ENCODE measurements at places on chromosomes 1 and 21.
A peak's percentile ranks its signal among the peaks of the same experiment; 100 is the strongest.

DNA sequence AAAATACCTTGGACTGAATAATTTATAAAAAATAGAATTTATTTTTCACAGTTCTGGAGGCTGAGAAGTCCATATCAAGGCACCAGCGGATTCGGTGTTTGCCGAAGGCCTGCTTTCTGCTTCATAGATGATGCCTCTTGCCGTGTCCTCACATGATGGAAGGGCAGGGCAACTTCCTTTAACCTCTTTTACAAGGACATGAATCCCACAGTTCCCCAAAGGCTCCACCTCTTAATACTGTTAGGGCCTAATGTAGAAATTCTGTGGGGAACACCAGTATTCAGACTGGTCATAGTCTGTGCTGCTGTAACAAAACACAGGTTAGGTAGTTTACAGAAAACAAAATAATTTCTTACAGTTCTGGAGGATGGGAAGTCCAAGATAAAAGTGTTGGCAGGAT lies 25.9 kb downstream of the DYRK1A start:
- no peak for DNase-seq

- DNase-seq, result no peak
Measured at GRCh38 chr1:247079141-247079874, 697 bp upstream of the ZNF670 start.

DNA sequence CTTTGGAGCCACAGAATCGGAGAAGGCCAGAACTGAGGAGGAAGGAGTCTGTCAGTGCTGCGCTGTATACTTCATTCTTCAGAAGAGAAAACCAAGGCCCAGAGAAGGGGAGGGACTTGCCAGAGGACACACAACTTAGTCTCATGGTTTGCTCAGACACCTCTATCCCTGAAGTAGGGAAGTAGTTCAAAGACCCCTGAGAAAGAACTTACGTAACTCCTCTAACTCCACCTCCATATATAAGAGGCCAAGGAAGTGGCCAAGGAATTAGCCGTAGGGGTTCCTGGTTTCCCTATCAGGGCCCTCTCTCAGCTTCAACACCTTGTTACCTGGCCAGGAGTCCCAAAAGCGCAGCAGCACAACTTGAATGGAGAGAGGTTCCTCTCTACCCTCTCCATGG lies 580 bp upstream of the NECTIN4 start:
- no peak for DNase-seq

- DNase-seq, result no peak
Measured at GRCh38 chr1:203041351-203041932, 15.2 kb downstream of the PPFIA4 start.

GRCh38 chr1:59045636-59046035 lies 251.3 kb upstream of the FGGY start:
- DNase-seq, result no peak

- no peak for DNase-seq
Measured at GRCh38 chr21:22346576-22346975, 1348.4 kb downstream of the NCAM2 start.

- DNase-seq, result no peak
Measured at GRCh38 chr1:76006234-76006633, 68.3 kb upstream of the ST6GALNAC3 start.

DNA sequence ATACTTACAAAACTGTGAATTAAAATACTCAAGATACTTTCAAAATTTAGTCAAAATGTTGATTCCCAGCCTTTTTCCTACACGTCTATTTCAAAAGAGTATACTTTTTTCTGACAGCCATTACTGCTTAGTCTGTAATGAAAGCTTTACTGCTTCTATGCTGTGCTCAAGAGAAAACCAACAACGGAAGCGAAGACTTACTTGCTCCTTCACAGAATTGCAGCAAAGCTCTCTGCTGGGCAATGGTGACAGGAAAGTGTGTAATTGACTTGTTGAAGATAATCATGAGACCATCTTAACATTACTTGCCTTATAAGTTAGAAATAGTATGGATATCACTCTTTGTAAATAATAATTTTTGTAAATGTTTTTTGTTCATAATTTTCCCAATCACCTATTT lies 1.7 kb upstream of the DYNLT5 start:
- DNase-seq, result no peak

DNA sequence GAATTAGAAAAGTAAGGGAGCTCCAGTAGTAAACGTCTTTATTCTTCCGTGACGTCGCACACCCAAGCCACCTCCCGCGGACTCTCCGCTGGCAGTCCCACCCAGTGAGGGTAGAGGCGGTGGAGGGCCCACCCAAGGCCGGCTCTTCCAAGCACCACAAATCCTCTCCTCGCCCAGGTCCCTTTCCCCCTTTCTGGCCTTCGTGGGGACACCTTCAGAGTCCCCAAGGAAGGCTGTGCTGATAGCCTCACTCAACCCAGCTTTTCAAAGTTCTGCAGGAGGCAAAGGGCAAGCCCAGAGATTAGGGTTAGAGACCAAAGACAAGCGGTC lies 349 bp upstream of the GPN2 start:
- DNase-seq, result no peak

DNA sequence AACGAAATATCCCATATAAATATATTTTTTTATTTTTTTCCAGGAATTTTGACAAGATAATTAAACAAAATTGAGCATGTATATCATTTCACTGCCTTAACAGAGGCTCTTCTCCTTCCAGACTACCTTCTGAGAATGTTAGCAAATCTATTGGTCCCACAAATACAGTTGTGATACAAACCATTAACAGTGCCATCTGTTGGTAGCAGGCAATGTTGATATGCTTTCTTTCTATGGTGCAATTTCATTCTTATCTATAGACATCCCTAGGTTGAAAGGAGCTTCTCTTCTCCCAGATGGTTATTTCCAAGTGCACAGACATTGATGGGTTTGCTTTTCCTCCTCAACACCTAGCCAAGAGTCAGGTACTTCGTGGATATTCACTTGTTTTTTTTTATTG lies 303.6 kb downstream of the USH2A start:
- DNase-seq, result peak; percentile 16

- peak; percentile 47 for DNase-seq
Measured at GRCh38 chr1:27773826-27774445, 917 bp downstream of the STX12 start.

DNA sequence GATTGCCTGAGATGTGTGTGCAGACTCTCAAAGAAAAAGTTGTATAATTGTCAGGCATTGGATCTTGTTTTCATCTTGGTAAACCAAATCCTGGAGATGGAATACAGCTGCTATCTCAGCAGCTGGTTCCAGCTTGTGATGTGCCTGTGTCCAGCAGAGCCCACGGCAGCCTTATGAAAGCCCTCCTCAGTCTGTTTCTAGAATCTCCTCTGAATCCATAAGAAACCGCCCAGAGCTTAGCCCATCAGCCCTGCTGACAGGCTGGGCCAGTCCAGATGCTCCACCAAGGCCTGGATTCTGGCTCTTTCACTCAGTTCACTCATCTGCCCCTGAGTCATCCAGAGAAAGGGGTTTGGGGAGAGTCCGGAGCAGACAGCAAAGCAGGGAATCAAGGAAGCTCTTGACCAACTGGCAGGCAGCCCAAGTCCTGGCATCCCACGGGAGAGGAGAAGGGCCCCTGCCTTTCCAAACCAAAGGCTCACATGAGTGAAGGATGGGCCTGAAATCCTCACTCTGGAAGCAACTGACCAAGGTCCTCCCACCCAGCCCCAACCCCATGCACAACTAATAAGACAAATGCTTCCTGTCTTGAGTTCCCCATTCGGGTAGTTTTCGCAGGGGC lies 45.7 kb downstream of the NAV1 start:
- no peak for DNase-seq

GRCh38 chr1:23122796-23123195 lies 45.9 kb downstream of the LUZP1 start:
- no peak for DNase-seq

GRCh38 chr1:225860107-225860506 lies 22.1 kb downstream of the TMEM63A start:
- DNase-seq, result no peak

DNA sequence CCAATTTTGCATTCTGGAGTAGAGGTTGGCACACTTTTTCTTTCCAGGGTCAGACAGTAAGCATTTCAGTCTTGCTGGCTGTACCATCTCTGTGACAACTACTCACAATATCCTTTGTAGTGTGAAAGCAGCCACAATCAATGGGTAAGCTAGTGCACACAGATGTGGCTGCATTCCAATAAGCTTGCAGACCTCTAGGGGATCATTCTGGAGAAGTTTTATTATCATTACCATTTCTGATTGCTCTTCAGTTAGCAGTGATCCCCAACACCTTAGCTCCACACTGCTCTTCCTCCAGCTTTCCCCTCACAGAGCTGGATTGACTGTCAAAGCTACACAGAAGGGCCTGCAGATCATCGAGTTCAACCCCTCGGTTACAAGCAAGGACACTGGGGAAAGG lies 9.1 kb downstream of the RXRG start:
- no peak for DNase-seq

- DNase-seq, result no peak
Measured at GRCh38 chr1:205246351-205247119, 18.8 kb downstream of the TMCC2 start.

DNA sequence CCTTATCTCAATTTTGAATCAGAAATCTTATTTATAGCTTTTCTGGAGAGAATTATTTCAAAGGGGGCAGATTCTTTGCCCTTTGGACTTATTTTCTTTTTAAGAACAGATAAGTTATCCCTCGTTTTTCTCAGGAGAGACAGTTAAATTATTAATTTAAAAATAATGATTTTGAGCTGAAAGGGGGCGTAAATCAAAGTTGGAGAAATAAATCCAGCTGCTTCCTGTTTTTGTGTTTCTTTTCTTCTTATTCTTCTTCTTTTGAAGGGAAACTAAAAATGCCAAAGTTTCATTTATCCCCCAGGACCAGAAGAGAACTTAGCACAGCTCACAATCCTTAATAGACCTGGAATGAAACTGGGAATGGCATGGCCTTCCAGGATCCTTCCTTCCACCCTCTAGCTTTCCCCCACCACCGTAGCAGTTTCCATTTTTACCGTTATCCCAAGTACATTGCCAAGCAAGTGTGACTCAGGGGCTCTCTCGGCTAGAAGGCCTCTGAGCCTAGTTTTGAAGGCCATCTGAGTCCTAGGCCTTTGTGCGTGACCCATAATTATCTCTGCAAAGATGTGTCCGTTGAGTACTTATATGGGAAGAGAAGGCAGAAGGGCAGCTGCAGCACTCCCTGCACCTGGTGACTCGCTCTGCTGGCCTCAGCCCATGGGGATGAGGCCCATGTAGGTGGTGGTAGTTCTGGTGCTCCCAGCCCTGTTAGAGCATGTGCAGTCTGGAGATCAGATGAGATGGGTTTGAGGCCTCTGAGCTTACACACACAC lies 181.7 kb downstream of the ROR1 start:
- DNase-seq, result no peak

DNA sequence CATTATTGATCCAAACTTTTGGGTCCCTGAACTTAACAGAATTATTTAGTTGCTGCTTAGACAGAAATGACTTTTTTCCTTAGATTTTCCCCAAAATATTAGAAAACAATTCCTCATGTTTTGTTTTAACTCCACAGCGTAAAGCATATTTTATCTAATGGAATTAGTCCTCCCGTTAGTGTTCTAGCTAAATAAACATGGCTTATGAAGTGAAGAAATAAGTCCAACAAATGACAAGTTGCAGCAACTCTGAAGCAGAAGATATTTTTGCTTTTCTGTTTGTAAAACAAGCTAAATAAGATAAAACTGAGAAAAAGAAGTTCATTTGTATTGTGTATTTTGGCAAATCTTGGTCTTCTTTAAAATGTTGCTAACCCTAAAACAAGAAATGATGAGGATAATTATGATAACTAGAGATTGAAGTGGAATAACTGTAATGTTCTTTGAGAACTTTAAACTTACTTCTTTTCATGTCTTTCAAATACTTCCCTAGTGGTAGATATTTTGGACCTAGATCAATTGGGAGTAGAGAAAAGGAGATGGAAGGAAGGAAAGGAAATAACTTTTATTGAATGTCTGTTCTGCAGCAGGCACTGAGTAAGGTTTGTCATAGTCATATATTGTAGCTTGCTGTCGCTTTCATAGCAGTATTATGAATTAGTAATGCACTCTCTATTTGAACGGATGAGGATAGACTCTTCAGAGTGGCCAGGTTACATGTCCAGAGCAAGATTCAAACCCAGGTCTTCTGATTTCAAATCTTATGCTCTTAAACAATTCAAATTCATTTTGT lies 12.5 kb downstream of the NFIA start:
- no peak for DNase-seq

DNA sequence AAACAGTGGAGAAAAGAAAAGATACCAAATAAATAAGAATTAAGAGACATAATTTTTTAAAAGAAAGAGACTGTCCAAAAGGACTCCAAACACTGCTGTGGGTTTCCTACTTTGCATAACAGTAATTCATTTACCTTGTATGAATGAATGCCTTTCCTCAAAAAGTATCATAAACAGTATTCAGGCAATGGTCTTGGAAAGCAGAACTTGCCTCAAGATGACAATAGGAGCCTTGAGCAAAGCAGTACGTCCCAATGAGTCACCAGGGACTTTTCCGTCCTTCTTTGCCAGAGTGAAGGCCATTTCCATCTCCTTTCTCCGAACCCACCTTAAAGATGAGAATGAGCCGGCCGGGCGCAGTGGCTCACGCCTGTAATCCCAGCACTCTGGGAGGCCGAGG lies 186.4 kb downstream of the ZBTB18 start:
- DNase-seq, result no peak

DNA sequence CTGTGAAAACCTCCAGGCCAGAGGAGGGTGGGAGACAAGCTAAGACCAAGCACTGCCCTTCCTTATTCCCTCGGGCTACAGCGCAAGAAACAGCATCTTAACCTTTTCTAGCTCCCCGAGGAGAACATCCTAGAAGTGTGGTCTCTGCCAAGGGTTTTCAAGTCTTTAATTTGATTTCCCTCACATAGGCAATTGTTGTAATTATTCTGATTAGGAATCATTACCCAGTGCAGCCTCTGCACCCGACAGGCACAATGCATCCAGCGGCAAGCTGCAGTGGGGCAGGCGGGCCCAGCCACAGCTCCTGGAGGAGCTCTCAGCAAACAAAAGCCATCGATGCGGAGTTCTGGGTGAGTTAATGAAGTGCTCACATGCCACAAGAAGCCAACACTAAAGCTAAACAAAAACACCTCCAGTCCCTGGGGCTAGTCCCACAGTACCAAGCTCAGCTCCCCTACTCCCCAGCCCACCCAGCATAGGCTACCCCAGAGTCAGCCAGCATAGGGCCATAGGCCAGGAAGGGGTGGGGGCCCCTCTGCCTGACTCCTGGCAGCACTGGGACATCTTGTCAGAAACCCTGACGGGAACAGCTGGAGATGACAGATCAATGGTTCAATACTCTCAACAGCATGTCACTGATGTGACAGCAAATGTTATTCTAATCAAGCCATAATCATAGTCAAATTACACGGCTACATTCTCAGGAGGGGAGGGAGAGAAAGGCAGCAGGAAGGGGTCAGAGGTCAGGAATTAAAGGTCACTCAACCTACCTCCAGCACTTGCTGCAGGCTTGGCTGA lies 42.5 kb downstream of the ERI3 start:
- DNase-seq, result no peak

Measured in OCI-LY7 (cell line).